ENCODE measurements at places on chromosomes 5 and 9. TPM values are rescaled to one million over a fixed set of nuclear protein-coding genes. Genes with fewer than 3 reads are reported as not detected.

GRCh38 chr5:122581629-122582028 lies 193.3 kb upstream of the SNX2 start:
- no peak for DNase-seq

GRCh38 chr5:150075806-150076205 lies 10.5 kb downstream of the CSF1R start:
- peak; percentile 45 for DNase-seq

DNA sequence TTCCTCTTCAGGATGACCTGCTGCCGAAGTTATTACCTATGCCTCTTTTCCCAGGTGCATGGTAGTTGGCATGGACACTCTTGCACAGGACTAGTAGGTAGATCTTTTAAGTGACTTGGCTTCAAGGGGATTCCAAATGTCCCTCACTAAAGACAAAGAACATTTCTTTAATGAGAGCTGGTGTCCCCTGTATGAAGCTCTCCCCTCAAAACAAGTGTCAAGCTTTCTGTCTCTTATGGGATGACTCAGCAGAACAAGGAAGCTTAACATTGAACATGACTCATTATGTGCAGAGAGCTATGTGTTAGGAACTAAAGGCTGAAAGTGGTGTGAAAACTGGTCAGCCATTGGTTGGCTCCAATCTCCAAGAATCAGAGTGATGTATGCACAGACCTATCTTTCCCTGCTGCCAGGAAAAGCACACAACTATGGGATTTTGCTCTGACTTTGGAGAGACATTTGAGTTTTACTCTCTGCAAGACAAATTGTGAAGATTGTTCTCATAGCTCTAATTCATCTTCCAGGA lies 120.5 kb downstream of the PRDM6 start:
- no peak for DNase-seq

DNA sequence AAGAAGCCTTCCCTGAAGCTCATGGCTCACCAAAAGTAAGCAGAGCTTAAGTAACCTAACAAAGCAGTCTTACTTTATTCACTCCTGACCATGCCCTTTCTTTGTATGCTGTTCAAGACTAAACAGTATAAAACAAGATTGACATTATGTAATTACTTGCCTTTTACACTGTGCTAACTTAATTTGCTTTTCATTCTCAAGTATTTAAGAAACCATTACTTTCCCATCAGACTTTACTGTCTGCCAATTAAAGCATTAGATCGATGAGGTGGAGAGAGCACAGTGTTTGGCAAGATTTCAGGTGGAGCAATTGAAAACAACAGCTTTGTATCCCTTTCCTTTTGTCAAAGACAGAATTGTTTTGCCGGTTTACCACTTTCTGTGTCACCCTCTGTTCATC lies 98.2 kb downstream of the RORB start:
- DNase-seq, result no peak

GRCh38 chr9:20790721-20791120 lies 106.7 kb downstream of the FOCAD start:
- no peak for DNase-seq

- DNase-seq, result no peak
These were observed 1.3 kb downstream of the RAI14 start for GRCh38 chr5:34657274-34657921.

DNA sequence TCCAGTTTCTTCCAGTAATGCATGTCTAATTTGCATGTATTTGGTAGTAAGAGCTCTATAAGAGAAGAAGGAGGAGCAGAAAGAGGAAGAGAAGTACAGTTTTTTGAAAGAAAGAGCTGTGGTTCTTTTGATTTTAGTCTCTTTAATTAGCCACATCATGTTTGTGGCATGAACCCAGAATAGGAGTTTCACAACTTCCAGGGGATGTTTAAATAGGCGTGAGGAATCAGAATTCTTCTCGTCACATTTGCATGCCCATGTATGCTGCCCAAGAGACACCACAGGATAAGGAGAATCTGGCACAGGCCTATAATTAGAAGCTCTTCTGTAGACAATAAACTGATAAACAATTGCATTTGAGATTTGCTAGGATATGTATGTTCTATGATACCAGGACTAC lies 78.7 kb downstream of the GAS1 start:
- no peak for DNase-seq

DNA sequence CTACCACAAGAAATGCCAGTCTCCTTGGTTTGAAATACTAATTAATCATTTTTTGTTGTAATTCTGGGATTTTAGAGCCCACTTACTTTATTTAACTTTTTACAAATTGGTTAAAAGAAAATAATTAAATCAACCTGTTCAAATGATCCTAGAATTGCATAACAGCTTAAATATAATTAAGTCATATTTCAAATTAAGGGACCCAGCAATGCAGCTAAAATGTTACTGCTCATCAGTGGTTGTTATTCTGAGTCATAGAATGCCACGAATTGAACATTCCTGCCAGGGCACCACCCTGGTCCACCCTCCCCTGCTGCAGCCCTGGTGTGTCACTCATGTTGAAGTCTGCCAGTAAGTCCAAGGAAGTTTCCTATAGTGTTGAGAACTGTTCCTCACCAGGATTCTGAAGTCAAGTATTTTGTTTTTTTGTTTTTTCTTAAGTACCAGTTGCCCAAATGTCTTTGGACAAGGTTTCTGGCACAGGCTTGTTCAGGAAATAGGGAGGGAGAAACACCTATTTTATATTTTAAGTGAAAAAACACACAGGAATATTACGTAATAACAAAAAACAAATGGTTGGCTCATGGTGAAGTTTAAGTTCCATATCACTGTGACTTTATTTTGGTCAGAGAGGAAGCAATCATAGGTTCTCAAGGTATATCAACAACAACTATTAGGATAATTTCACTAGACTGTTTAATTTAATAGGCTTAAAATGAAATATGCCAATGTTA lies 4.3 kb upstream of the ITGA1 start:
- no peak for DNase-seq

GRCh38 chr5:3027866-3028635 lies 276.6 kb upstream of the IRX2 start:
- peak; percentile 68 for DNase-seq

- no peak for DNase-seq
These were observed 69.4 kb upstream of the NFIB start for GRCh38 chr9:14383294-14383693.

DNA sequence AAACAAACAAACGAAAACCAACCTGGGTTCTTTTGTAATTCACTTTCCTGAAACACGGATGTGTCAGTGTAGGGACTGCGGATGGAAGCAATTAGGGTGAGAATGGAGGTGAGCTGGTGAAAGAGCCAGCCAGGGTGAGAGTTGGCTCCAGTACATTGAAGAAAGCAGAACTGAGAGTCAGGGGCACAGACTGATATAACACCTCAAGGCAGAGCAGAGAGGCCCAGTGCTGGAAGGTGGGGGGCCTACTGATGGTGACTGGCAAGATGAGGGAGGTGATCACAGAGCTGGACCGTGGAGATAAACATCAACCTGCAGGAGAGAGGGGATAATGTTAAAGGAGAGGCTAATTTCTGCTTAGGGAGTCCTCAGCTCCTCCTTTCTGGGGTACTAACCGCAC lies 221.1 kb downstream of the MAN2A1 start:
- DNase-seq, result no peak

Gene SLC34A3
- total RNA-seq, result not detected

Gene SCGB3A2
- not detected for total RNA-seq

Gene PIP5KL1
- total RNA-seq, result 2.2 TPM

Gene CCL28
- 1.4 TPM for total RNA-seq
